ENCODE measurements at places on chromosomes 11 and 22.
A peak's percentile ranks its signal among the peaks of the same experiment; 100 is the strongest.

DNA sequence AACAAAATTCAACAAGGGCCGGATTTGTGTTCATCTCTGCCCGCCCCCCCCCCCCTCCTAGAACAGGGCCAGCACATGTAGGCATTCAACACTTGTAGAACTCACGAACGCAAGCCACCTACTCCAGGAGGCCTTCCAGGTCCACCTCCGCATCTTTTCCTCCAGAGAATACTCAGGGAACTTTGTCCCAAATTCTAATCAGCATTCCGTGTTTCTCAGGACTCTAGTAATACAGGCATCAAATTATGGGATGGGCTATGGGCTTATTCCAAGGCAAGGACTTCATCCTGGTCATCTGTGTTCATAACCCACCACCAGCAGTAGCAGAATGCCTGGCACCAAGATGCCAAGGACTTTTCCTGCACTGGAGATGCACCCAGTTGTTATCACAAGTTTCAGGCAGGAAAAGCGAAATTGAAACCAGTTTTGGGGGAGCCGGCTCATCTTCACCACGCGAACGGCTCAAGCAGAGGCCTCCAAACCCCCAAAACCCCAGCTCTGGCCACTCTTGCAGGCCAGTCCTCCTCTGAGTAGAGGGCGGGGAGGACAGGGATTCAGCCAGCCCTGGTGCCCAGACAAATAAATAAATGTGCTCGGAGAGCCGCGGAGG lies 462 bp downstream of the UBE2L6 start:
- no peak for DNase-seq

GRCh38 chr11:87301785-87302540 lies 264.2 kb downstream of the TMEM135 start:
- no peak for DNase-seq

DNA sequence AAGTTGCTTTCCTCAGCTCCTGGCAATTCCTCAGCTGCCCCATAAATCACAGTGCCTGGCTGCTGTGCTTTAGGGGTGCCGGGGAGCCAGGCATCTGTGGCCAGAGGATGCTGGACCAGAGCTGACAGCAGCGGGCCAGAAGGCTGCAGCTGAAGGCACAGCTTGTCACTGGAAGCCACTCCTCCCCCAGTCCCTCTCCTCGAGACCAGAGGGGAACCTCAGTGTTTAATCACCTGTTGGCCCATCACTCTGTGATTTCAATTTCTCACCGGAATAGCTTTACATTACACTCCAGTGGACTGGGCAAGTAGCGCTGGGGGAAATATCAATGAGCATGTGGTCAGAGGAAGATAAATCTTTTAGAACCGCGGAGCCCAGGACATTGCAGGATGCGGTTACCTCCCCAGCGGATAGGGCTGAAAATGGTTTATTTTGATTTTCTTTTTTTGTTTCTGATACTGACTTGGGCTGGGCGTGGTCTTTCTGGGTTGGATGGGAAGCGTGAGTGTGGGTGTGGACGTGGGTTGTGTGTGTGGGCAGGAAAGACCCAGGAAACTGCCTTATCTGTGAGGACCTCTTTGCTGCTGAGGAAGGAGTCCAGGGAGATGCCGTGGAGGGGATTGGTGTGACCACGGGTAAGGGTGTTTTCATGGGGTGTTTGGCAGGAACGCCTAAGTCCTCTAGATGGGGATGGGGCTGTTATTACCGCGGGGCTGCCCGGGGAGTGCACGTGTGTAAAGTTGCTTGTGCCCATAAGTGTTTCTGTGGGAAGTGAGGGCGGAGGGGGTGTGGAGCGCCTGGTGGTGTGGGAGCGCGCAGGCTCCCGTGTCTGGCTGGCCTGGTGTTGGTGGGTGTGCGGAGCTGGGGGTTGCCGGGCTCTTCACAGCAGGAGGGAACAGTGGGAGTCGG lies 4.0 kb downstream of the DAGLA start:
- DNase-seq: no peak

DNA sequence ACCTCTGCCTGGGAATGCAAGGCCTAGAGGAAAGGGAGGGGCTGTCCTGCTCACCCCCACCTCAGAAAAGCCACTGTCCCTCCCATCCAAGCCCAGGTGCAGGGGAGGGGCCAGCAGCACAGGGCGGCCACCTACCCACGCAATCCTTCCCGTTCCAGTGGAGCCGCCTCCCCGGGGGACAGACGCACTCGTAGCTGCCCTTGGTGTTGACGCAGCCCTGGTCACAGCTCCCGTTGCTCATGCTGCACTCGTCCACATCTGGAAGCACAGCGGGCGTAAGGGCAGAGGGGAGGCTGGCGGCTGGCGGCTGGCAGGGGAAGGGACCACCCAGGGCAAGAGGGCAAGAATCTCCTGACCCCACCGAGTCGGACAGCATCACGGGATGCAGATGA lies 40.3 kb upstream of the TTLL12 start:
- DNase-seq: no peak

GRCh38 chr11:64266339-64266738 lies 15.0 kb downstream of the PLCB3 start:
- DNase-seq: no peak

DNA sequence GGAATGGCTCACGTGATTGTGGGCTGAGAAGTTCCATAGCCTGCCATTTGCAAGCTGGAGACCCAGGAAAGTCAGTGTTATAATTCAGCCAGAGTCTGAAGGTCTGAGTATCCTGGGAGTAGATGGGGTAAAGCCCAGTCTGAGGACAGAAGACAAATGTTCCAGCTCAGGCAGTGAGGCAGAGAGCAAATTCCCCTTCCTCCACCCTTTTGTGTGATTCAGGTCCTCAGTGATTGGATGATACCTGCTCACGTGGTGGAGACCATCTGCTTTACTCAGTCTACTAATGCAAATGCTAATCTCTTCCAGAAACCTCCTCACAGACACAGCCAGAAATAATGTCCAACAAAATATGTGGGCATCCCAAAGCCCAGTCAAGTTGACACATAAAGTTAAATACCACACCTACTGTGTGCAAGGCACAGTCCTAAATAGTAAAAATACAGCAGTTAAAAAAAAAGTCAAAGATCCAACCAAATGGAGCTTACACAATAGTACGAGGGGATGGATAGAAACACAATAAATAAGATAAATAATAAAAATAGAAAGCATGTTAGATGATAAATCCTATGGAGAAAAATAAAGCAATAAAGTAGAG lies 13.2 kb upstream of the APOL6 start:
- no peak for DNase-seq

DNA sequence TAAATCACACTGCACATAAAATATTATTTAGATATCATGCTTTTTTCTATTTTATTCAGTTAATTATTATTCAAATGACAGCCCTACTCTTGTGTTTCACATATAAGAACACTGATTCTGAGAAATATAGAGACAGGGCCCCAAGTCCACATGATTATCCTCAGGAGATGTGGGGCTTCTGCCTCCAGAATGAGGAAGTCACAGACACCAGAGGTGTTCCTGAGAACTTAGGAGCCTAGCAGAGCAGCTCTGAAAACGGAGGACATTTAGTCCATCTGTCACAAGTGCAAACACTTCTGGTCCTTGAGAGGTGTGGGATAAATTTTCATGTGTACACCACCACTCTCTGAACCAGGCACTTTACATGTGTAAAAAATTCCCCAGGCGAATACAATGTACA lies 26.2 kb downstream of the TRIM66 start:
- DNase-seq: no peak

- no peak for DNase-seq
These were observed 34.4 kb downstream of the SCUBE2 start for GRCh38 chr11:9057007-9057406.

GRCh38 chr11:9773524-9773923 lies 109.6 kb downstream of the SWAP70 start:
- no peak for DNase-seq

GRCh38 chr22:48209473-48210197 lies 1447.2 kb downstream of the TBC1D22A start:
- DNase-seq: no peak

DNA sequence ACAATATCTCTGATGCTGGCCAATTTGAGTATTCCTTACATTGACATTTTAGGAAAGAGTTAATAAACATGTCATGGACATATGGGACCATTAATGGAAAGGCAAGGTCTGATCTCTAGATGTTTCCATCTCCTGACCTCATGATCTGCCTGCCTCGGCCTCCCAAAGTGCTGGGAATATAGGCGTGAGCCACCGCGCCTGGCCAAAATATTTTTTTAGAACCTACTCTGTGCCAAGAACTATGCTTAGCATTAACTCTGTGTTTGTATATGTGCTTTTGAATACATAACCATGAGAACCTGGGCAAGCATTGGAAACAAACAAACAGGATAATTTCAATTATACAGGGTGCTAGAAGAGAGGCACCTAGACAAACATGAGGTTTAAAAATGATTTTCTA lies 123.2 kb downstream of the ATG16L2 start:
- no peak for DNase-seq

DNA sequence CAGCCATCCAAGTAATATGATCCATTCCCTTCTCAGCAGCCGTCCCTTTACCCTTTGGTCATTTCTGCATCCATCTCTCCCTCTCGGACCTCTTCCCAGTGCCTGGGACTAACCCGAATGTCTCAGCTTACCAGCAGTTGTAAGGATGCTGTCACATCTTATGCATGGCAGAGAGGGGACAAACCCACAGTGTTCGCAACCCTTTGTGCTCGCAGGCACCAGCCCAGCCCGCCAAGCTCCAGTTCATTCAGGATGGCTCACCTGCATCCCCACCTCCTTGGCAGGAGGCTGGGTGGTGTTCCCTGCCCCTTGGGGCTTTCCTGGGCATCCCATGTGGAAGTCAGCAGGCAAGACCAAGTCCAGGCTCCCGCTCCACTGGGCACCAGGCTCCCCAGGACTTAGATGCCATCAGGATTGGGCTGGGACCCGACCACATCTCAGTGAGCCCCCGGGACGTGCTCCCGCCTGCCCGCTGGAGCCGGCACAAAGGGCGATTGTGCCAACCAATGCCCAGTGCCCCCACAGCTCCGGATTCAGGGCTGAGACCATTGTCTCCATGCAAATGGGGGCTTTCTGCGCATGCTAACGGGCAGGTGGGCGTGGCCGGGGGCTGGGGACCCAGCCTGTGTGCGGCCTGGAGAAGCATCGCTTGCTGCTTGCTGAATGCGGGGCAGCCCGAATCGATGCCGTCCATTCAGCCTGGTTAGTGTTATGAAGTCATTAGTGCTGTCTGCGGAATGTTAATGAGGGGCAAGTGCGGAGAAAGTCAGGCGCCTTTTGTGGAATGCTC lies 108.6 kb downstream of the KCNQ1OT1 start:
- no peak for DNase-seq

GRCh38 chr11:93659841-93660240 lies 1.6 kb upstream of the CEP295 start:
- DNase-seq: no peak

DNA sequence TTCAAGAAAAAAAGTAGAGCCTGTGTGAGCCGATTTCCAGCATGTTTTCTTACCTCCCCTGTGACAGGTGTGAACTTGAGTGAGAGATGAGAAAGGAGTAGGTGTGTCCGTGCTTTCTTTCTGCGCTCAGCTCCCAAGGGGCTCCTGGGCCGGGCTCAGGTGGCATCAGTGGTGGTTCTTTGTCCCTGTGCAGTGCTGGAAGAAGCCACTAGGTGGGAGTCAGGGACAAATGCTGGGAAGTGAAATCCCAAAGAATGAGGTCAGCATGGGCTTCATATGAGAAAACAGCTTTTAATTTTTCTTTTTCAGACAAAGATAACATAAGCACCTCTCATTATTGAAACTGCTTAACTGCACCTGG lies 57.8 kb downstream of the PPFIBP2 start:
- peak; percentile 38 for DNase-seq

DNA sequence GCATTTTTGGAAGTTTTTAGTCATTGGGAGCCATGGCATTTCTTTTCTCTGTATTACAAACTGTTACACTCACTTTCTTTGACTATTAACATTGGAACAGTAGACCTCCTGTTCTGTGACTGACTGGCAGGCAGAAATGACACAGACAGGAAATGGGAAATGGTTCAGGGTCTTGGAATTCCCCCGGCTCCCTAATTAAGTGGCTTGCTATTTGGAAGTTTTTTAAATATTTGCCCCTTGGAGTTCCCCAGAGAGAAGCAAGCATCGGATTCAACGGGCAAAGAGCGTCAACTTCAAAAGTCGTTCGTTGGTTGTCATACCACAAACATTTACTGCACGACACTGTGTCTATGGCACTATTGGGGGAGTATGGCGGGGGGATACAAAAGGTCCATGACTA lies 1.1 kb upstream of the BIRC2 start:
- DNase-seq: no peak

GRCh38 chr11:110071197-110071596 lies 22.0 kb upstream of the ZC3H12C start:
- DNase-seq: no peak

GRCh38 chr22:33180356-33180755 lies 122.2 kb upstream of the SYN3 start:
- DNase-seq: no peak

- DNase-seq: no peak
These were observed 351.3 kb downstream of the JRKL start for GRCh38 chr11:96741068-96741467.

DNA sequence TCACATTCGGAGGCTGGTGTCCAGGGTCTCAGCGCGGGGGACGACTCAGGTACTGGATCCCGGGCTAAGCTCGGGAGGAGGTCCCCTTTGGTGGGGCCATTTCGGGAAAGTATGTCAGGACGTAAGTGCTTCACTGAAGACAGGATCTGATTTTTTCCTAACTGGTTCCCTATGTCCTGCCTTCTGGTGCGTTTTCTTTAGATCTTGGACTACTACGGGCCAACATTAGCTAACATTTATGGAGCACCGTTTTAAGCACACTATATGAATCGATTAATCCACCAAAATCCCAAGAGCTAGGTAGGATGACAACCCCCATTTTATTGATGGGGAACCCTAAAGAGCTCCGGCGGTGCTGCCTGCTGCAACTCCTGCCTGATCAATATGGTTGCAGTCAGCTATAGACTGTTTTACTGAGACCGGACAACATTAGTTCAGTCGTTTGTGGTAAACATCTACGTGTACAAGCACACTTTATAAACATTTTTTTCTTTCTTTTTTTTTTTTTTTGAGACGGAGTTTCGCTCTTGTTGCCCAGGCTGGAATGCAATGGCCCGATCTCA lies 17.0 kb upstream of the WDR74 start:
- no peak for DNase-seq

- no peak for DNase-seq
These were observed 88.5 kb downstream of the TRIM44 start for GRCh38 chr11:35750981-35751663.

GRCh38 chr11:119847853-119848252 lies 118.9 kb upstream of the NECTIN1 start:
- no peak for DNase-seq
